ENCODE measurements at places on chromosomes 2 and 18. TPM values are rescaled to one million over a fixed set of nuclear protein-coding genes. Genes with fewer than 3 reads are reported as not detected.

VIT gene
- total RNA-seq: 10.7 TPM

CDKL4 gene
- not detected for total RNA-seq

OLA1 gene
- total RNA-seq: 43.9 TPM

RAB6C gene
- total RNA-seq: 2.4 TPM

FOSL2 gene
- total RNA-seq: 57.4 TPM

GRCh38 chr2:45045706-45046105, 36.5 kb upstream of the SIX2 start:
- DNase-seq: no peak

DNA sequence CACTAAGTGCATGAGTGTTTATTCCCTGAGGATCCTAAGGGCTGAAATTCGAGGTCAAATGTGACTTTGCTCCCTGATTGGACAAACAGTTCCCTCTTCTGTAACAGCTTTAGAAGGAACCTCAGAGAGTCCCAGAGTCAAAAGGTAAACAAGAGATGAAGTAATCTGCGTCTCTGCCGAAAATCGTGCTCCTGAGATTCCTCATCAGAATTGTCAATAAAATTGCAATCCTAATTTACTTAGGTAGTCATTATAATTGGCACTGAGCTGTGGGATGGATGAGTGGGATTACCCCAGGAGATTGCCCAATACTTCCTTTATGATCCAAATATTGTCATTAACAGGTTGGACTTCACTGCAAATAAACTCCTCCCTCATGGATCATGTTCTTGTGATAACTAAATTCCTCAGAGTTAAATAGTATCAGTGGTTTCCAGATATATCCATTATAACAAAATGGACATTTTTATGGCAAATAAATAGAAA, 907 bp upstream of the SUCLG1 start:
- no peak for DNase-seq

DNA sequence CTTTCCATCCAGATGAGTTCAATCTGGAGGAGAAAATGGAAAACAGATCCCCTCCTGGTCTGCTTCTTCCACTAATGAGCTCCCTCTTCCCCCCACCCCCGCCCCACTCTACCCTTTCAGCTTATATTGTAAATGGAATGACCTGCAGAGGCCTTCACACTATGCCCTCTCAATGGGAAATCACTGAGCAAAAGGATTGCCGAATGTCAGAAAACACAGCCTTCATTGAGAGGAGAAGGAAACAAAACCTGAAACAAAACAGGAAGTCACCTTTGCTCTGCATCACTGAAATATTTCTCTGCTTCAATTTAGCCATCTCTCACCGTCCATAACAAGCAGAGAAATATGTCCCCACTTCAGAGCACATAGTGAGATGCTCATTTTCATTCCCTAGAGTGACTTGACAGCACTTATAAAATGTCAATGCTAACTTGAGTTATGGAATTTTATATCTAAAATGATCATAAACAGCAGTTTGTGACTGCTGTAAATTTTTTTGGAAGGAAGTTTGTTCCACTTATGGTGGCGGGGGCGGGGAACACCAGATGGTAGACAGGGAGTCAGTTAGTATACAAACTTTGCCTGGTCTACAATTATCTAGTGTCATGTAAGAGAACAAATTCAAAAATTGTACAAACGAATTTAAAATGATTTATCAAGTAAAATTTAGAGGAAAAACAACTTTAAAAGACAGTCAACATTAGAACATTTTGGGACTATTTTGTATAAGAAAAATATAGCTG, 1.8 kb upstream of the FRZB start:
- DNase-seq: no peak

DNA sequence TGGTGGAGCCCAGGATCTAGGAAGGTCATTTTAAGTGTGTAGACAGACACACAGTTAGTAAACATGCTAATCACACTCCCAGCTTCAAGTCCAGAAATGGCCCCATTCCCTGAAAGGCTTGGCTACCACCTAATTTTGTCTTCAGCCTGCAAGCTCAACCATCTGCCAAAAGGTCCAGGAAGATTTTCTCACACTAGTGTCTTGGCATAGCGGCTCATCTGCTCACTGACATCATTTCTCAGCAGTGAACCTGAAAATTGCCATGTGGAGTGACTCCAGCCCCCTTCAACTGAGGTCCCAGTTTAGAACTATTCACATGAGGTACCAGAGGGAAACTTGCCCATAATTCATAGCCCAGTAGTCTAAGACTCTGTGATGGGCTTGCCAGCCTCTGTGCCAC, 748.9 kb downstream of the LRP1B start:
- DNase-seq: no peak

- no peak for DNase-seq
Observed at GRCh38 chr2:24495451-24495850, 4.4 kb downstream of the NCOA1 start.

DNA sequence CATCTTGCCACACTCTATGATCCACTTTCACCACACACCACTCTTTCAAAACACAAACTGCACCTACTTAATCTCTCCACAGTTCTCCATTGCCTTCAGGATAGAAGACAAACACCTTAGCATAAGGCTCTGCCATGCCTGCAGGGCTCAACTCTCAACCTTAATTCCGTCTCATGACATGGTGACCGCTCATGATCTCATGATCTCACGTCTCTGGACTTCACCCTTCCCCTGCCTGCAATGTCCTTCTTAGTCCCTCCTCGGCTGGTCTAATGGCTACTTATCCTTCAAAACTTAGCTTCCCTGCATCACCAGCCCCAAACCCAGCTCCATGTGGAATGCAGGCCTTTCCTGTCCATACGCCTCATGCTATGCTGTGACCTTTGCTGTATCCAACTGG, 85.3 kb downstream of the ACVR1 start:
- no peak for DNase-seq

GRCh38 chr2:120525056-120526046, 179.4 kb downstream of the INHBB start:
- DNase-seq: no peak

DNA sequence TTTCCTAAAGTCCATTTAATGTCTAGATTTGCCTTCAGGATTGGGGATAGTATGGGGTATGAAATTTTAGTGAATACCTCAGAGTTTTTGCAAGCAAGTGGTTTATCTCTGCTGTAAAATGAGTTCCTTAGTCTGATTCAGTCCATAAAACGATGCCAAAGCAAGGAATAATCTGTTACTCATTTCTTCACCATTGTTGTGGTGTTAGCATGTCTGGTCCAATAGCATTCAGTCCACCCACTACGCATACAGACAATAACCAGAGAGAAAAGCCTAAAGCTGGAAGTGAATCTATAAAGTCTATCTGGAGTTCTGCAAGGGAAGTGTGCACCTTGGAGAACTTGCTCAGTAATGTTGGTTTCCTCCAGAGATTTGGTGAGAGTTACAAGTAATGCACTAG, 12.9 kb upstream of the DPP4 start:
- no peak for DNase-seq
